ENCODE measurements at places on chromosomes 11 and 22. TPM values are rescaled to one million over a fixed set of nuclear protein-coding genes. Genes with fewer than 3 reads are reported as not detected.

GGTLC3 gene
- not detected for total RNA-seq

IGLL5 gene
- total RNA-seq, result not detected

MB gene
- total RNA-seq, result 12.8 TPM

CALCA gene
- not detected for total RNA-seq

TRIM48 gene
- not detected for total RNA-seq

DNA sequence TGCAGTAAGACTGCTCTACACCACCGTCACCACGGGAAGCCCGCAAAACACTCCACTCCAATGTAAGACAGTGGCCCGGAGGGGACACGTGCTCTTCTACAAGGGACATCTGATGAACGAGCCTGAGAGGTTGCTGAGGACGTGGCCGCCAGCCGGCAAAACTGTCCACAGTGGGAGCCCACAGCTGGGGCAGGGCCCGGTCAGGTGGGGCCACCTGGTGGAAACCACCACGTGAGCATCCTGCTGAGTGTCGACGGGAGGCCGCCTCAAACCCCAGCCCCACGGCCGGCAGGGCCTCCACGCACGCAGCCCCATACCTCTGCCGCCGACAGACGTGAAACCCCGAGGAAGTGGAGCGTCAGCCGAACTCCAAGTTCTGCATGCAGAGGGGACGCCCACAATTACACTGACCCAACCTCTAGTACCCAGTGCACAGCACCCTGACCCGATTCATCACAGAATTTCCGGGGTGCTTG lies 42.6 kb downstream of the BRD1 start:
- H3K27ac ChIP-seq, result no peak overlapping the region
- H3K36me3 ChIP-seq, result peaks cover 7% of the 10 kb centered on the region
- no peaks in the 10 kb centered on the region for H3K27me3 ChIP-seq
- no peak overlapping the region for H3K4me3 ChIP-seq
- no peak for DNase-seq

DNA sequence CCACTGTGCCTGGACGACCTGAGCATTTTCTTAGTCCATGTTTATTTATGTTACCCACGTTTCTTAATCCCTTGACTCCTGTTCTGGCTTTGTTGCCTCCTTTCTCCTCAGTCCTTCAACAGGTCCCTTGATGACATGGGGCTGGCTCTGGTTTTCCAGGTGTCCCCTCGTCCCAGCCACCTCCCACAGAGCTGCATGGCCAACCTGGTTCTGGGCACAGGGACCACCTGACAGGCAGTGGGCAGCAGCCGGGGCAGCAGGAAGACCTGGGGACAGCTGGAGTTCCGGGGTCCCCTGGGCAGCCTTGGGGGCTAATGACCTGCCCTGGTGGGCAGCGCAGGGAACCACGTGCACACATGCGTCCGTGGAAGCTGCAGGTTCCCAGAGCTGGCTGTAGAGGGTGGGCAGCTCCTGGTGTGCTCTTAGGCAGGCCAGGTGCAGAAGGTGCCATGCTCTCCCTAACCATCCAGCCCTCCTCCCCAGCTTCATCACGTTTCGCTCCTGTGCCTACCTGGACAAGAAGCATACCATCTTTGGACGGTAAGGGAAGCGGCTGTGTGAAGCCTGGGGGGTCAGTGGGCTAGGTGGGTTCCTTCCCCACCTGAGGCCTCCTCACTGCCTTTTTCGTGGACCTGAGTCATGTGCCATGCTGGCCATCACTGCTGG lies 27.7 kb downstream of the PPIL2 start:
- no peak overlapping the region for H3K4me3 ChIP-seq
- H3K36me3 ChIP-seq, result peaks cover 33% of the 10 kb centered on the region
- DNase-seq, result no peak
- no peaks in the 10 kb centered on the region for H3K27me3 ChIP-seq
- H3K27ac ChIP-seq, result no peak overlapping the region
- peaks cover 19% of the 10 kb centered on the region for H3K4me1 ChIP-seq

DNA sequence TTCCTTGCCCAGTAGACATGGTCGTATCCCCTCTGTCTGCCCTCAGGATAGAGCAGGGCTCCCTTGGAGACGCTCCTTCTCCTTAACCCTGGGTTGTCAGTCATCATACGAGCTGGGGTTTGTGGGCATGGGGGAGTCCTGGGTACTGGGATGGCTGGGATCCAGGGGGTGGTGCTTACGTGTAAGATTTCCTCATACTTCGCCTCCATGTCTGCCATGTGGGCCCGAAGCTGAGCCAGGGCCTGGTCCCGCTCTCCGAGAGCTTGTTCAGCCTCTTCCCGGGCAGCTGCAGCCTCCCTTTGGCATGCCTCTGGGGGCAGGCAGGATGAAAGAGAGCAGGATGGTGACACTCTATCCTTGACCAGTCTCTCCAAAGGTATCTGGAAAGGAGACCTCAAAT lies 5.3 kb downstream of the NHERF4 start:
- no peaks in the 10 kb centered on the region for H3K27me3 ChIP-seq
- H3K36me3 ChIP-seq, result no peaks in the 10 kb centered on the region
- no peak for DNase-seq
- H3K4me3 ChIP-seq, result no peak overlapping the region
- H3K27ac ChIP-seq, result no peak overlapping the region

DNA sequence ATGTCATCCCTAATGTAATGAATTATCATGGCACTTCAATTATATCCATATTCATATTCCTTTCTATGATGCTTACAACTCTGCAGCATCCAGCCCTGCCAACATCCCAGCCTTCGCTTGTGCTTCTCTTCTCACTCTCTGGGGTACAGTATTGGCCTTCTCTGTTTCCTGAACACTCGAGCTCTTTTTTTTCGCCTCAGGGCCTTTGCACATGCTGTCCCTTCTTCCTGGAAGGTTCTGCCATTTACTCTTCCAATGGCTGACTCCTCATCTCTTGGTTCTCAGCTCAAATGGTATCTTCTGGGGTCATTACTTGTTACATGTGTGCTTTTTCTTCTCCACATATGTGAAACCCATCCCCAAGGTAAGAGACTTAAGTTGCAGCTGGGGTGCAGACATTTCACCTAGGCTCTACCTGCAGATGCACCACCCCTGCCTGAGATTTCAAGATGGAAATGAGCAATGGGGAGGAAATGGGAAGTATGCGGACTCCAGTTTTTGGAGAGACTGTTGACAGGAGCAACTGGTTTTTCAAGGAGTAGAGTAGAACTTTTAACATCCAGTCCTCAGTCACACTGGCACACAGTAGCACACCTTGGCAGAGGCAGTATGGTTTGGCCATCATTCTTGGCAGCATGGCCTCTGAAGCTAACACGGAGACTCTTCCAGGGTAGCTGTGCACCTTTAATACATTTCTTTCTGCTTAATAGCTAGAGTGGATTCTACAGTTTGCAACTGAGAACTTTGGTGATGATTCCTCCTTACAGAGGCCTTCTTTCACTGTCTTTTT lies 42.4 kb upstream of the DMC1 start:
- no peak for DNase-seq
- no peak overlapping the region for H3K27ac ChIP-seq
- H3K27me3 ChIP-seq, result no peaks in the 10 kb centered on the region

- H3K27ac ChIP-seq, result peak overlapping the region; percentile 93
- H3K4me3 ChIP-seq, result peak overlapping the region; percentile 62
- H3K36me3 ChIP-seq, result peaks cover 29% of the 10 kb centered on the region
- peak; percentile 90 for DNase-seq
- peaks cover 21% of the 10 kb centered on the region for H3K4me1 ChIP-seq
These were observed 576 bp downstream of the TMEM258 start for GRCh38 chr11:61791737-61792309.

- H3K36me3 ChIP-seq, result no peaks in the 10 kb centered on the region
- H3K4me1 ChIP-seq, result peaks cover 10% of the 10 kb centered on the region
- peak overlapping the region; percentile 43 for H3K4me3 ChIP-seq
- DNase-seq, result no peak
These were observed 187.4 kb downstream of the MN1 start for GRCh38 chr22:27614006-27614649.

- no peak overlapping the region for H3K4me3 ChIP-seq
- H3K4me1 ChIP-seq, result peaks cover 26% of the 10 kb centered on the region
- no peaks in the 10 kb centered on the region for H3K27me3 ChIP-seq
- H3K27ac ChIP-seq, result no peak overlapping the region
- no peaks in the 10 kb centered on the region for H3K36me3 ChIP-seq
These were observed 39.6 kb downstream of the PAMR1 start for GRCh38 chr11:35485656-35486322.

GRCh38 chr11:75644370-75644769 lies 24.5 kb downstream of the MAP6 start:
- peaks cover 10% of the 10 kb centered on the region for H3K4me1 ChIP-seq
- H3K27me3 ChIP-seq, result no peaks in the 10 kb centered on the region
- no peak overlapping the region for H3K27ac ChIP-seq
- H3K4me3 ChIP-seq, result no peak overlapping the region
- no peak for DNase-seq

DNA sequence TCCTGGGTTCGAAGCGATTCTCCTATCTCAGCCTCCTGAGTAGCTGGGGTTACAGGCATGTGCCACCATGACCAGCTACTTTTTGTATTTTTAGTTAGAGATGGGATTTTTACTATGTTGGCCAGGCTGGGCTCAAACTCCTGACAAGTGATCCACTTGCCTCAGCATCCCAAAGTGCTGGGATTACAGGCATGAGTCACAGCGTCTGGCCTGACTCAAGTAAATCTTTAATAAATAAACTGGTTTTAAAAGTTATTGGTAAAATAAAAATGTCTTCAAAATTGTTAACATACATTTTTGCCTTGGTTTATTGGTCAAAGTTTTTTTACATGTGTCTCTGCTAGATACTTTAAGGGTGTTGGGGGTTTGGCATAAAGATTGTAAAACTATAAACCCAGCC lies 7.3 kb upstream of the PES1 start:
- DNase-seq, result no peak
- H3K27ac ChIP-seq, result no peak overlapping the region
- H3K27me3 ChIP-seq, result no peaks in the 10 kb centered on the region
- H3K4me3 ChIP-seq, result no peak overlapping the region
- H3K36me3 ChIP-seq, result no peaks in the 10 kb centered on the region
- no peaks in the 10 kb centered on the region for H3K4me1 ChIP-seq

GRCh38 chr22:48241658-48242057 lies 1479.2 kb downstream of the TBC1D22A start:
- DNase-seq, result no peak
- H3K4me3 ChIP-seq, result no peak overlapping the region
- H3K36me3 ChIP-seq, result no peaks in the 10 kb centered on the region
- no peak overlapping the region for H3K27ac ChIP-seq

GRCh38 chr11:34558211-34558610 lies 44.6 kb upstream of the ELF5 start:
- H3K27me3 ChIP-seq, result no peaks in the 10 kb centered on the region
- no peak overlapping the region for H3K4me3 ChIP-seq
- no peak overlapping the region for H3K27ac ChIP-seq
- H3K36me3 ChIP-seq, result no peaks in the 10 kb centered on the region
- H3K4me1 ChIP-seq, result no peaks in the 10 kb centered on the region

DNA sequence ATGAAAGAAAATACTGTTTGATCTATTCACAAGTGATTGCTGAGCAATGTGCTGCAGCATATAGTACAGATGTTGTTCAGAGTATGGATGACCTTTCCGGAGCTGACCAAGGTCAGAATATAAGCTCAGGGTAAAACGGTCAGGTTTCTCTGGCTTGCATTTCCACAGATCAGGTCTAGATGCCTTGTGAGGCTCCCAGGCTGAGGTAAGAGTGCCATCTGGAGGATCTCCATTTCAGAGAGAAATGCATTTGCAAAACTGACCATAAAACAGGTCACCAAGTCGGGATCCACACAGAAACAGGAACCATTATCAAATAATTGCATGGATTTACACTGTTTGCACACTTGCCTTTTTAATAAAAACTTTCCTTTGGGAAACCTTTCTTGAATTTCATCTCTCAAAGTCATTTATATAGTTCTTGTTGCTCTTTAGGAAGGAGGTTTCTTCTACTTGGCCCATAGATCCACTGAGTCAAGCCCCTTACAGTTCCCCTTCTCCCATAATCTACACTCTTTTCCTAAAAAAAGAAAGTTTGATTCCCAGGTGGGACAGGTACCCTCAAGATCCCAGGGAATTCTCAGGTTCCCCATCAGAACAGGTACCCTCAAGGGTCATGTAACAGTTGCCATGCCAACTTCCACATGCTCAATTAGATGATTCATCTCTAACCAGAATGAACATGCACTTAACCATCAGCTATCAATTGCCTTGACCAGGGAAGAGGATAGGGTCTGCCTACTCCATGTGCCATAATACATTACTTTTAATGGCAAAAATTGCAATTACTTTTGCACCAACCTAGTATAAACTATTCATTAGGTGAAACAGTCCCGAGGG lies 25.0 kb upstream of the TMPRSS5 start:
- H3K36me3 ChIP-seq, result peaks cover 10% of the 10 kb centered on the region
- no peak overlapping the region for H3K4me3 ChIP-seq
- no peaks in the 10 kb centered on the region for H3K27me3 ChIP-seq
- DNase-seq, result no peak
- no peaks in the 10 kb centered on the region for H3K4me1 ChIP-seq

DNA sequence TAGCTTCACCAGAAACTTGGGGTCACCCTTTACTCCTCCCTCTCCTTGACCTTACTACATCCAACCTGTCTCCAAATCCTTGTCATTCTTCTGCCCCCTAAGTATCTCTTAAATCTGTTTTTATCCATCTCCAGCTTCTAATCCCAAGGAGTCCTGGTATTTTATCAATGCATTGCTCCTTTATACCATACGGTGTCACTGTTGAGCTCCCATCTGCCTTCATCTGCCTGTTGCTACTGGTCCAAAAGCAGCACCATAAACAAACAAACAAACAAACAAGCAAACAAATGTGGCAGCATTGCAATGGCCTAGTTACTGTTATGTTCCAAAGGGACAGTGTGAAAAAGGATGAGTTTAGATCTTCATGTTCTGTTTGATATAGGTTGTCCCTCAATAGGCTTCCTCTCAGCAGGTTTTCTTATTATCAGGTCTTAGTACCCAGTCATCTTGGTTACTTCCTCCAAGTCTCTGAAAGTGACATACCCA lies 34.2 kb downstream of the DNHD1 start:
- no peak overlapping the region for H3K27ac ChIP-seq
- no peaks in the 10 kb centered on the region for H3K27me3 ChIP-seq
- no peaks in the 10 kb centered on the region for H3K4me1 ChIP-seq

DNA sequence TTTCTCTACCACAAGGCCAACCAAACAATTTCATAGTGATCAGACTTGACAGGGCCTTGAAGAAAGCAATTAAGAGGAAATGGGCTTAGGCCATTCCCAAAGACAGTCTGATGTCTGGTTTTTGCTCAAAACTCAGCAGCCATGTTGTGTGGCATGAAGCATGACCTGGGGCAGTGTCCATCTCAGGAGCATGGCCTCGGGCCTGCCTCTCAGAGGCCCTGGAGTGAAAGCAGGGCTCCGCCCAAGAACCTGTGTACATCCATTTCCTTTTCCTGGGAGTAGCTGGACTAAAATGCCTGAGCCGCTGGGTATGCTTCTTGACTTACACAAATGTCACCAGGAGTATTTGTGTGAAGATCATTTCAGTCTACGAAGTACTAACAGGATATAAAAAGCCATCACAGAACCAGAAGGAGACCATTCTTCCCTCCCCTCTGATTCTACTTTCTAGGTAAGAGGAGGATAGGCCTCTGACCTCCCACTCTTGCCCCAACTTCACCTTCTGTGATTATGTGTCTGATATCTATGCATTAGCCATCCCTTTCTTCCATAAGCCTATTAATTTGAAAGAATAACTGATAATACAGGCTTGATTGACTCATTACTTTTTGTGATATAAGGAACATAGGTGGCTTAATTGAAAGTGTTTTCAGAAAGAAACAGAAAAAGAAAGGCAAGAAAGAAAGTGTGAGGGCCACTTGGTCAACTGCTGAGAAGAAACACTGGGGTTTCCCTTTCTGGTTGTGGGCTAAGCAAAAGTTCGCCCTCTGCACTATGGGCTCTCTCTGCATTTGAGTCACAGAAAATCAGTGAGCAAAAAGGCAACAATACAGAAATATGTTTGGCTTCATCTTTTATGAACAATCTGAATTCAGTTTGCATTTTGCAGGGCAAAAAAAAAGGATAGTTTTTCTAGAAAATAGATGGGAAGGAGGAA lies 188.6 kb upstream of the MTMR2 start:
- peaks cover 27% of the 10 kb centered on the region for H3K4me1 ChIP-seq
- H3K27me3 ChIP-seq, result no peaks in the 10 kb centered on the region
- no peak for DNase-seq
- H3K27ac ChIP-seq, result peak overlapping the region; percentile 75
